A549 (cell line): ENCODE measurements at places on chromosomes 4 and X. TPM values are rescaled to one million over a fixed set of nuclear protein-coding genes. Genes with fewer than 3 reads are reported as not detected.
A peak's percentile ranks its signal among the peaks of the same experiment; 100 is the strongest.

DNA sequence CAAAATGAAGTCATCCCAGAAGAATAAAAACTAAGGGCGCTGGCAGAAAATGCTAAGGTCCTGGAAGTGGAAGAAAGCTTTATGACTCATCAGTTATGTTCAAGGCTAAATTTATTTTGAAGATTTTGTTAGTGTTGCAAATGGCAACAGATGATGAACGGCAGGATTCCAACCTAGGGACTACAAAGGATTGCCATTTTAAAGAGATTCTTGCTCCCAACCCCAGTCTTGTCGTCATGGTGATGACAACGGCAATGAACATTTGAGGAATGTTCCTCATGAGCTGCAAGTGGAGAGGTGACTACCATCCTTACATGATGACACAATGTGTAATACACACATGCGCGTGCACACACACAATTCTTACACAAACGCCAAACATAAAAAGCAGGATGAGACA lies 54.4 kb upstream of the FTHL17 start:
- no peak for DNase-seq

- no peak for DNase-seq
Observed at GRCh38 chr4:171025343-171025742, 787.9 kb upstream of the GALNTL6 start.

DNA sequence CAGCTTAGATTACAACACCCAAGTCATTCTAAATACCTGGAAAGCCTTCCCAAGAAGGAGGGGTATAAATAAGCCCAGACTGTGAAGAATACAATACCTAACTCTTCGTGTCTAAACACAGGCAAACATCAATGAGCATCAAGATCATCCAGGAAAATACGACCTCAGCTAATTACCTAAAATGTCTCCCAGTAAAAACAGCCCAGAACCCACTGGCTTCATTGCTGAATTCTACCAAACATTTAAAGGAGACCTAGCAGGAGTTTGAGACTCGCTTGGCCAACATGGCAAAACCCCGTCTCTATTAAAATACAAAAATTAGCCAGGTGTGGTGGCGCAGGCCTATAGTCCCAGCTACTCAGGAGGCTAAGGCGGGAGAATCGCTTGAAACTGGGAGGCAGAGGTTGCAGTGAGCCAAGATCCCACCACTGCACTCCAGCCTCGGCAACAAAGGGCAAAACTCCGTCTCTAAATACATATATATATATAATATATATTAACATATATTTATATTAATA lies 19.1 kb upstream of the HSFX4 start:
- no peak for DNase-seq

GRCh38 chr4:79241846-79242245 lies 84.0 kb downstream of the NAA11 start:
- no peak for DNase-seq

- DNase-seq = no peak
Observed at GRCh38 chr4:60344908-60345307, 855.2 kb upstream of the ADGRL3 start.

DNA sequence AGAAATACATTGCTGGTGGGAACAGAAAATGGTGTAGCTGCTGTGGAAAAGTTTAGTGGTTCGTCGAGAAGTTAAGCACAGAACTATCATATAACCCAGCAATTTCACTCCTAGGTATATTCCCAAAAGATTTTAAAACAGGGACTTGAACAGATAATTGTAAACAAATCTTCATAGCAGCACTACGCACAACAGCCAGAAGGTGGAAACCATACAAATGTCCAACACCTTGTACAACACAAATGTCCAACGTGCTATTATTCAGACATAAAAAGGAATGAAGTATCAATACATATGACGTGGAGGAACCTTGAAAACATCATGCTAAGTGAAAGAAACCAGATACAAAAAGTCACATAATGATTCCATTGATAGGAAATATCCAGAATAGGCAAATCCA lies 37.9 kb downstream of the CUL4B start:
- no peak for DNase-seq

GRCh38 chr4:117996891-117997290 lies 37.4 kb upstream of the NDST3 start:
- DNase-seq = no peak

DNA sequence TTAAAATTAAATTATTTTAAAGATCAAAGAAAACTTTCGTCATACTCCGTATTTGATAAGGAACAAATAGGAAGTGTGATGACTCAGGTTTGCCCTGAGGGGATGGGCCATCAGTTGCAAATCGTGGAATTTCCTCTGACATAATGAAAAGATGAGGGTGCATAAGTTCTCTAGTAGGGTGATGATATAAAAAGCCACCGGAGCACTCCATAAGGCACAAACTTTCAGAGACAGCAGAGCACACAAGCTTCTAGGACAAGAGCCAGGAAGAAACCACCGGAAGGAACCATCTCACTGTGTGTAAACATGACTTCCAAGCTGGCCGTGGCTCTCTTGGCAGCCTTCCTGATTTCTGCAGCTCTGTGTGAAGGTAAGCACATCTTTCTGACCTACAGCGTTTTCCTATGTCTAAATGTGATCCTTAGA lies at the start of gene CXCL8:
Gene CXCL8, plus strand, starts transcription at position 217 of the 426 bp plus-strand sequence. Its CDS starts 90 bp downstream, at position 307.
- DNase-seq = peak; percentile 37

DNA sequence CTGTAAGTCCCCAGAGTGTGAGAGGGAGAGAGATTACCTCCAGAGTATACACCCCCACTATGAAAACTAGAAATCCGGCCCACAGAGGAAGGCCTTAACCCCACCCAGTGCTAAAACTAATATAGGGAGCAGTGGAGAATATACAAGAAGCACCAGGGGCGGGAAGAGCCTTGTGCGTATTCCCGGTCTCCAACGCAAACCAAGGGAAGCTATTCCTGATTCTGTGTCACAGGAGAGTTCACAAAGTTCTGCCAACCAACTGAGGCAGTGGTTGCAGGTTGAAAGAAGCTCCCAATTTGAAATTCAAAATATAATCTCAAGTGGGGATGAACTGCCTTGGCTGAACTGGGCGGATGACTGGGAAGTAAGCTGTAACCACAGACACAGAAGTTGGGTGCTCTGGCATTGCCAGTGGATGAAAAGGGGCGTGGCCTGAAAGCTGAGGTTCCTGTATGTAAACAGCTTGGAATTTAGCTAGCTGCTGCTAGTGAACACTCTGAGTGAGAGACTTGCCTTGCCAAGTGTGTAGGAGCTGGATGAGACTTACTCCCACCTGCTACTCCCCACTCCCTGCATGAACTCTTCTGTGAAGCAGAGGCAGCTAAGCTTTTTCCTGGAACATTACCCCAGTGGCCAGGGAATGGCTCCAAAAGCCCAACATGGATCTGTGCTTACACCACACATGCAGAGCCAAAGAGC lies 32.7 kb downstream of the ELF2 start:
- no peak for DNase-seq

DNA sequence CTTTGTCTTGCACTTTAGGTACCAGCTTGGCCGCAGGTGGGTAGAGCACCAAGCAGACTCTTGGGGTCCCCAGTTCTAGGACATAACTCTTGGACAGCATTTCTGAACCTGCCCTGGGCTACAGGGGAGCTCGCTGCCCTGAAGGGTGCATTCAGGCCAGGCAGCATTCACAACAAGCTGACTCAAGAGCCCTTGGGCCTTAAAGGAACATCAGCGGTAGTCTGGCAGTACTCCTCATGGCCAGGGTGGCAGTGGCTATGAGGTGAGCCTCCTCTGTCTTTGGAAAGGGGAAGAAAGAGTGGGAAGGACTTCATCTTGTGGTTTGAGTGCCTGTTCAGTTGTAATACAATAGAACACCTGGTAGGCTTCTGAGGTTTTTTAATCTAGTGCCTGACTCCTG lies 24.8 kb upstream of the SMARCA5 start:
- DNase-seq = no peak

DNA sequence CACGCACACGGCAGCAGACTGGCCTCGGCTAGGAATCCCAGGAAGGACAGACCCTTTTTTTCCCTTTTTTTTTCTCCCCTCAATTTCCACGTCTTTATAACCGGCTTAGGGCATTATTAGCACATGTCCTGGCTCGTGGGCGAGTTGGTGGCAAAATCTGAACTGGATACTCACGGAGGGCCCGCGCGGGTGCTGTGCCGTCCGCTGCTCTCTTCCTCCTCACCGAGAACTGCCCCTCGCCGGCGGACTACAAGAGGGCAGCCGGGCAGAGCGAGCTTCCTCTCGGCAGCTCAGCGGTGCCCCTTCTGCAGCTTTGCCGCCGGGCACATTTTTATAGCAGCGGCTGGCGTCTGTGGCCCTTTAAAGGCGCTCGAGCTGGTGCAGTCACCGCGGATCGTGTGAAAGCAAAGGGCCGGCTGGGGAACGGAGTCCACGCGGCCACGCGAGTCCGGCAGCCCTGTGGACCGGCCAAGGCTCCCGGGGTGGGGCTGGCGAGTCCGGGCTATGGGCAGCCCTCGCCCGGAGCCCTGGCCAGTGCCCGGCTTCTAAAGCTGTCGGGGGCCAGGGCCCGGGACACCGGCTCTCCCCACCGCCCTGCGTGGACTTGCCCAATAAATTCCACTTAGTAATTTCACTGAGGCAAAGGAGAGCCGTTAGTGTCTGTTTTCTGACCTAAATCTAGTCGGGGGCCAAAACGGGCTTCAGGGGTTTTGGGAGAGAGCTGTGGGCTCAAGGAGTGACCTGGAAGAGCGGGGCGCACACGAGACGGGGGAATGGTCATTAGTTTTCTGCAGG lies 1.3 kb upstream of the CITED1 start:
- DNase-seq = peak; percentile 67

DNA sequence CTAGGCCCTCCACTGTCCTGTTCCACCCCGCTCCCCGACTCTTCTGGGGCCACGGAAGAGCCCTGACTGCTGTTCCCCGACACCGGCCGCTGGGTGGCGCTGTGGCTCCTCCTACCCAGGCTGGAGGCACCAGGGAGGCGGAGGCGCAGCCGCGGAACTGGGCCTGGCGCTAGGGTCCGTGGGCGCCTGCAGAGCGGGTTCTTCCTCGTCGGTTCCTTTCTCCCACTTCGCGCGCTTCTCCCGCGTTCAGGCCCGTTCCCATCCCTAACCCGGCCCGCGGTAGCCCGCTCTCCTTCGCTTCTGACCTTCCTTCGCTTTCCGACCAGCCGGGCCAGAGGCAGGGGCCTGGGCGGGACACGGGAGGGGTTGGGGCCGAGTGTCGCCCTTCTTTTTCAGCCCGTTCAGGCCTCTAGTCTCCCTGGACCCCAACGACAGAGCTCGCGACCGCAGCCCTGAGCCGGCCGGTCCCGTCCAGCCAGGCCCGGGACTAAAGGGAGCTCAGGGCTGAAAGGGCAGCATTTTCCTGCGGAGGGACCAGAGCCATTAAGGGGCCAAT lies 34.3 kb downstream of the NALF2 start:
- peak; percentile 61 for DNase-seq

DNA sequence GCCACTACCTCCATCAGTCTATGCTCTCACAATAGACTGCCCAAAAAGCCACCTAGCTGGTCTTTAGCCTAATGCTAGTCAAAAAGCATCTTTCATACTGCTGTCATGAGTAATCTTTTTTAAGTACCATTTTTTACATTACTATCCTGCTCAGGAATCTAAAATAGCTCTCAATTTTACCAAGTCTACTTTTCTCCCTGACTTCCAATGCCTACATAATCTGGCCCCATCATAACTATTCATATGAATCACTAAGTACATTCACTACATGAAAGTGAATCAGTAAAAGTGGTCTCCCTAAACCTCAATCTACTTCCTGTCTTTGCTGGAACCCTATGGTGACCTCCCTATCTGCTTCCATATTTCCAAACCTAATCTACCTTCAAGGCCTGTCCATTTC lies 105.9 kb downstream of the THOC2 start:
- DNase-seq = no peak

DNA sequence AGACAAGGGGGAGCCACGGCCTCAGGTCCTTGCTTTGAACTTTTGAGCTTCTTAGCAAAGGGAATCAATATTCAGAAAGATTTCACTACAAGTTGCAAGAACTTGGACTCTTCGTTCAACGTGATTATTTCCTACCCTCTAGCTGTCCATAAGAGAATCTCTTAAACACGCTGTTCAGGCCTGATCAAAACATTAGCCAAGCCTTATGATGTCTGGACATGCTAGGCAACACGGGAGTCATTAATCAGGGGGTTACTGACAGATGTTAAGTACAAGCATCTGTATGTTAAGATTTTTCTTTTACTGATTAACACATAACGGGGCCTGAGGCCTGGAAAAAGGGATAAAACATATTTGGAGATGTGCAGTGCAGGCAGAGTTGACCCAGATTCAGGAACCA lies 138.9 kb upstream of the IL1RAPL2 start:
- DNase-seq = no peak

GRCh38 chrX:10564484-10564883 lies 55.9 kb downstream of the MID1 start:
- DNase-seq = no peak

DNA sequence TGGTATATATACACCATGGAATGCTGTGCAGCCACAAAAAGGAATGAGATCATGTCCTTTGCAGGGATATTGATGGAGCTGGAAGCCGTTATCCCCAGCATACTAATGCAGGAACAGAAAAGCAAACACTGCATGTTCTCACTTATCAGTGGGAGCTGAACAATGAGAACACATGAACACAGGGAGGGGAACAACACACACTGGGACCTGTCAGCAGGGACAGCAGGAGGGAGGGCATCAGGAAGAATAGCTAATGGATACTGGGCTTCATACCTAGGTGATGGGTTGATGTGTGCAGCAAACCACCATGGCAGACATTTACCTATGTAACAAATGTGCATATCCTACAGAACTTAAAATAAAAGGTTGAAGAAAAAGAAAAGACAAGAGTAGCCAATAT lies 81.1 kb upstream of the ADAD1 start:
- no peak for DNase-seq

- no peak for DNase-seq
Observed at GRCh38 chr4:184433258-184433892, 41.0 kb downstream of the IRF2 start.

GRCh38 chr4:89410687-89411086 lies 103.1 kb upstream of the GPRIN3 start:
- DNase-seq = no peak

DNA sequence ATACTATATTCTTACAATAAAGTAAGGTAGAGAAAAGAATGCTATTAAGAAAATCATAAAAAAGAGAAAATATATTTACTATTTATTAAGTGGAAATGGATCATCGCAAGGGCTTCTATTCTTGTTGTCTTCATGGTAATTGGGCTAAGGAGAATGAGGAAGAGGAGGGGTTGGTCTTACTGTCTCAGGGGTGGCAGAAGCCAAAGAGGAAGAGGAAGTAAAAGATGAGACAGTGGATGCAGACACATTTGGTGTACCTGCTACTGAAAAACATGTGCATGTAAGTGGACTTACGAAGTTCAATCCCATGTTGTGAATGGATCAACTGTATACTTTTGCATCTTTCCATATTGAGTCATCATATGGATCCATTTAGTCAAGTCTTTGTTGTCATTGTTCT lies 1502.1 kb upstream of the ADGRL3 start:
- no peak for DNase-seq

The PAGE2 gene
- not detected in 3 replicates for polyA plus RNA-seq

The UTP3 gene
- 44.6 to 46.2 TPM (median 45.2 TPM) in 3 replicates for polyA plus RNA-seq

The HMGB2 gene
- polyA plus RNA-seq = 101 to 108 TPM (median 103 TPM) in 3 replicates

The STAP1 gene
- polyA plus RNA-seq = not detected in 3 replicates

The SAGE1 gene
- polyA plus RNA-seq = 0.03 to 0.05 TPM (median 0.04 TPM) in 3 replicates

The SSX2 gene
- polyA plus RNA-seq = not detected in 3 replicates

The GNRHR gene
- not detected in 3 replicates for polyA plus RNA-seq

The NMU gene
- polyA plus RNA-seq = 0.13 to 0.59 TPM (median 0.29 TPM) in 3 replicates

The BEX1 gene
- not detected in 3 replicates for polyA plus RNA-seq
